ENCODE measurements at places on chromosomes 6 and 20.
A peak's percentile ranks its signal among the peaks of the same experiment; 100 is the strongest.

GRCh38 chr6:12034349-12034748 lies 22.2 kb downstream of the HIVEP1 start:
- peaks cover 35% of the 10 kb centered on the region for H3K4me1 ChIP-seq
- no peak overlapping the region for H3K4me3 ChIP-seq
- no peaks in the 10 kb centered on the region for H3K27me3 ChIP-seq

GRCh38 chr20:40960521-40960956 lies 68.1 kb upstream of the TOP1 start:
- H3K4me3 ChIP-seq = no peak overlapping the region
- peaks cover 9% of the 10 kb centered on the region for H3K4me1 ChIP-seq
- no peak for DNase-seq
- no peak overlapping the region for H3K27ac ChIP-seq
- no peaks in the 10 kb centered on the region for H3K36me3 ChIP-seq
- H3K27me3 ChIP-seq = no peaks in the 10 kb centered on the region

DNA sequence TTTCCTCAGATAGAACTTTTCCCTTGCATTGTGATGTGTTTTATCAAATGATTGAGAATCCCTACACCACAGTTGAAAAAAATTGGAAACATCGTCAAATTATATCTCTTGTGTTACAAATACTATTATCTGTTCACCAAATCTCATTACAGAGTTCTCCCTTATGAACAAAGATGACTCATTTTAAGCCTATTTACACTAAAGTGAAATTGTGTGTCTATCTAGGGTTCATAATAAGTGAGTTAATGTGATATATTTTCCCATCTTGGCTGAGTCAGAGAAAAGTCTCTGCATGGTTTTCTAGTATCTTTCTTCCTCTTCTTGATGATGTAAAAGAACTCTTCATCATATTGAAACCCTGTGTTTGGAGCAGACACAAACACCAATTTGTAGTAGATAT lies 1263.3 kb upstream of the EYS start:
- H3K4me3 ChIP-seq = no peak overlapping the region
- no peaks in the 10 kb centered on the region for H3K27me3 ChIP-seq
- H3K36me3 ChIP-seq = no peaks in the 10 kb centered on the region
- no peaks in the 10 kb centered on the region for H3K4me1 ChIP-seq

DNA sequence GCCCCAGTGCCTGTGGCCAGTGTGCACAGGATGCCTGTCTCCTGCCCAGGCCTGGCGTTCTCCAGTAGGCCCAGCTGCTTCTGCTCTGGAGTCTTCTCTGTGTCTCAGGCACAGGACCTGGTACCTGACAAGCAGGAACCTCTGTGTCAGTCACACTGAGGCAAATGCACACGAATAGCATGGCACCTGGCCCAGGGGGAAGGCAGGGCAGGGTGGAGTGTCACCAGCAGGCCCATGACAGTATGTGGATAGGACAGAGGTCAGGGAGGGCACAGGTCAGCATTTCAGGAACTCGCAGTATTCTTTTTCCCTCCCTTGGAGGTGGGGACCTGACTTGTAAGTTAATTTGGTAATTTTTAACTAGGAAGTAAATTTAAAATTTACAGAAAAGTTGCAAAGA lies 5.6 kb downstream of the PSMG4 start:
- H3K27me3 ChIP-seq = no peaks in the 10 kb centered on the region
- no peak overlapping the region for H3K27ac ChIP-seq
- peaks cover 40% of the 10 kb centered on the region for H3K4me1 ChIP-seq
- H3K4me3 ChIP-seq = no peak overlapping the region
- DNase-seq = no peak
- peaks cover 8% of the 10 kb centered on the region for H3K36me3 ChIP-seq

GRCh38 chr20:59232618-59233017 lies 67.8 kb upstream of the EDN3 start:
- no peak overlapping the region for H3K27ac ChIP-seq
- DNase-seq = no peak
- no peaks in the 10 kb centered on the region for H3K27me3 ChIP-seq
- H3K4me3 ChIP-seq = no peak overlapping the region

DNA sequence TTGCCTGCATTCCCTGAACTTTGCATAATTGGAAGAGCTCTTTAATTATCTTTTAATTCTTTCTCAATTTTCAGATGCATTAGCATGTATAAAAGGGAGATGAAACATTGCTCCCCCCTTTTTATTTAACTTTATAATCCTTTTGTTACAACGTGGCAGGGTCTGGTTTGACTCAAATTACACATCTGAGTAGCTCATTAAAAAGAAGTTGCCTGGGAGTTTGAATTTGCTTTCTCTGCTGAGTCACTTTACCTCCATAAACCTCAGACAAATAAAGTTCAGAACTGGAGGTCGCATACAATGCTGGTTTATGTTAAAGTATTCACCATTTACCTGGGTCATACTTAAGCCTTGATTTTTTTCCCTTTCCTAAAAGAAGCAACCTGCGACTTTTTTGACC lies 495.2 kb downstream of the PREX1 start:
- H3K36me3 ChIP-seq = no peaks in the 10 kb centered on the region
- no peak for DNase-seq

- no peaks in the 10 kb centered on the region for H3K27me3 ChIP-seq
- no peaks in the 10 kb centered on the region for H3K36me3 ChIP-seq
- H3K4me1 ChIP-seq = no peaks in the 10 kb centered on the region
- no peak for DNase-seq
- no peak overlapping the region for H3K27ac ChIP-seq
Observed at GRCh38 chr6:2739335-2739734, 11.4 kb downstream of the MYLK4 start.

DNA sequence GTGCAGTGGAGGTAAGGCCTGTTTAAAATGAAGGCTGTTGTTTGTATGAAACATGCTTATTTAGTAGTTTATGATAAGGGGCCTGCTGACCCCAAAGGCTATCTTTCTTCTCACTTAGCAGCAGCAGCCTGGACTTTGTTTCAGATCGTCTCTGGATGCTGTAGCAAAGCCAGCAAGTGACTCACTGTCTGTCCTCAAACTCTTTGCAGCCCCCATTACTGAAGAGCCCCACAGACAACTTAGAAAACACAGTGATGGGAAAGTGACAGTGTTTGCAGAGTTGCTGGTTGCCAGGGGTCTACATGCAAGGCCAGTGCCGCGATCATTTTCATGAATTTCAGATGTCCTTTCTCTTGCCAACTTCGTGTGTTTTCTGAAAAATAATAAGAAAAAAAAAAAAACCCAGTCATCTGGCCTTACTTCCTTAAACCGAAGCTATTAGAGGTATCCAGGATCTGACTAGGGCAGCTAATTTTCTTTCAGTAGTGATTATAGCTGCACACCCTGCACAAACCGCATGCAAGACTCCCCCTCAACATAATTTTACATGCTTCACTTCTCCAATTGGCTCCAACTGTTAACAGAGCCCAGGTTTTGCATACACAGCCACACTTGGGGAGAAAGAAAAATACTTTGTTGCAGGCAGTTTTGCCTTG lies 11.6 kb upstream of the F13A1 start:
- H3K4me1 ChIP-seq = no peaks in the 10 kb centered on the region
- H3K27me3 ChIP-seq = peaks cover 3% of the 10 kb centered on the region
- H3K4me3 ChIP-seq = no peak overlapping the region
- DNase-seq = no peak
- no peaks in the 10 kb centered on the region for H3K36me3 ChIP-seq
- no peak overlapping the region for H3K27ac ChIP-seq

- no peak overlapping the region for H3K4me3 ChIP-seq
- no peaks in the 10 kb centered on the region for H3K36me3 ChIP-seq
- H3K27me3 ChIP-seq = no peaks in the 10 kb centered on the region
Observed at GRCh38 chr6:7701212-7701834, 24.6 kb upstream of the BMP6 start.

DNA sequence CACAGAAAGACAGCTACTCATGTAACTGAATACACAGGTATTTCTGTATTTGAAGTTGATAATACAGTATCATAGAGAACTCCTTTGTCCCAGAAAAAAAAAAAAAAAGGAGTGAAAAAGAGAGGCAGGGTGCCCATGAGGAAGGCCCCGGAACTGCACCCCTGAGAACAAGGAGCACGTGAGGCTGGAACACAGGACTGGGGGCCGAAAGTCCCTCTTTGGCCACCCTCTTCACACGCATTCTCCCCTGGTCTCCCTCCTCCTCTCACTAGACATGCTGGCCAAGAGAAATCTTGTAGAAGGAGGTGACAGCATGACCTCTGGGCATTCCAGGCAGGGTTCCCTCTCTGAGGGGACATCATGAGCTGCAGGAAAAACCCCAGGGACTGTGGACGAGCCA lies 62.7 kb upstream of the TRAF3IP2 start:
- H3K27me3 ChIP-seq = no peaks in the 10 kb centered on the region
- no peak for DNase-seq
- peaks cover 31% of the 10 kb centered on the region for H3K36me3 ChIP-seq

DNA sequence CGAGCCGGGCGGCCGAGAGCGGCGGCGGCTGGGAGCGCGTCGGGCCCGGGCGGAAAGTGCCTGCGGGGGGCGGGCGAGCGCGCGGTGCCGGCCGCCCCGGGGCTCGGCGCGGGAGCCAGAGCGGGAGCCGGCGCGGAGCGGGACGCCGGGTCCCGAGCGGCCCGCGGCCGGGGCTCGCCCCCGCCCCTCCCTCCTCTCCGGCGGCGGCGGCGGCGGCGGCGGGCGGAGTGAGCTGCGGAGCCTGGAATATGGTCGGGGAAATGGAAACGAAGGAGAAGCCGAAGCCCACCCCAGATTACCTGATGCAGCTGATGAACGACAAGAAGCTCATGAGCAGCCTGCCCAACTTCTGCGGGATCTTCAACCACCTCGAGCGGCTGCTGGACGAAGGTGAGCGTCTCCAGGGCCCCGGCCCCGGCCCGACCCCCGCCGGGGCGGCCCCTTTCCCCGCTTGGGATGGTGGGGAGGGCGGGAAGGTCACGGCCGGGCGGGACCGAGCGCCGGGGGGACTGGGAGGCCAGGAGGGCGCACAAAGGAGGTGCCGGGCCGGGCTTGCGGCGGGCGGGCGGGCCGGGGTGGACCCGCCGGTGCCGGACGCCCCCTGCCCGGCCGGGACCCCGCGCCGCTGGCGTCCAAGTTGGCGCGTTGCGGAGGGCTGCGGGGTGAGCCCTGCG lies 565 bp downstream of the QKI start:
- no peaks in the 10 kb centered on the region for H3K36me3 ChIP-seq
- H3K27me3 ChIP-seq = no peaks in the 10 kb centered on the region
- H3K4me1 ChIP-seq = peaks cover 41% of the 10 kb centered on the region
- H3K4me3 ChIP-seq = peak overlapping the region; percentile 100

GRCh38 chr6:52305411-52305810 lies 20.9 kb upstream of the MCM3 start:
- H3K4me3 ChIP-seq = no peak overlapping the region
- DNase-seq = no peak
- no peaks in the 10 kb centered on the region for H3K4me1 ChIP-seq
- H3K36me3 ChIP-seq = no peaks in the 10 kb centered on the region

DNA sequence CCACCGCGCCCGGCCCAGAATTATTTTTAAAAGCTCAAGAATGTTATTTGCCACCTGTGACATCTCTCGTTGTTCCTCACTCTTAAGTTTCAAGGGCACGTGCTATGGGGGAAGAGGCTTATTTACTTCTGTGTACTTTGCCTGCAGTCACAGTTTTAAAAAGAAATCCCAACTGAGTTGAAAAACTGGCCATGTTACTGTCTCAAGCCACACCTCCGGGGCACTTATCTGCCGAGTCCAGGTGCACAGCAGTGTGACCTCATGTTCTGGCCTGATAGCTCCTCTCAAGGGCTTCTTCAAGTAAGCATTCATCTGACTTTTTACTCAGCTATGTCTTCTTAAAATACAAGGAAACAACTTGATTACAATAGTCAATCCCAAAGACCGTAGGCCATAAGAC lies 34.5 kb downstream of the SHLD1 start:
- no peaks in the 10 kb centered on the region for H3K27me3 ChIP-seq
- no peaks in the 10 kb centered on the region for H3K4me1 ChIP-seq
- peaks cover 7% of the 10 kb centered on the region for H3K36me3 ChIP-seq

- no peaks in the 10 kb centered on the region for H3K4me1 ChIP-seq
- no peaks in the 10 kb centered on the region for H3K27me3 ChIP-seq
- H3K36me3 ChIP-seq = no peaks in the 10 kb centered on the region
- no peak for DNase-seq
- no peak overlapping the region for H3K27ac ChIP-seq
- H3K4me3 ChIP-seq = no peak overlapping the region
Observed at GRCh38 chr6:40894962-40895799, 143.8 kb downstream of the UNC5CL start.

GRCh38 chr6:19153981-19154295 lies 683.2 kb upstream of the ID4 start:
- H3K4me1 ChIP-seq = no peaks in the 10 kb centered on the region
- H3K36me3 ChIP-seq = no peaks in the 10 kb centered on the region
- no peak for DNase-seq
- peak overlapping the region; percentile 77 for H3K27ac ChIP-seq
- H3K27me3 ChIP-seq = no peaks in the 10 kb centered on the region
- H3K4me3 ChIP-seq = no peak overlapping the region

DNA sequence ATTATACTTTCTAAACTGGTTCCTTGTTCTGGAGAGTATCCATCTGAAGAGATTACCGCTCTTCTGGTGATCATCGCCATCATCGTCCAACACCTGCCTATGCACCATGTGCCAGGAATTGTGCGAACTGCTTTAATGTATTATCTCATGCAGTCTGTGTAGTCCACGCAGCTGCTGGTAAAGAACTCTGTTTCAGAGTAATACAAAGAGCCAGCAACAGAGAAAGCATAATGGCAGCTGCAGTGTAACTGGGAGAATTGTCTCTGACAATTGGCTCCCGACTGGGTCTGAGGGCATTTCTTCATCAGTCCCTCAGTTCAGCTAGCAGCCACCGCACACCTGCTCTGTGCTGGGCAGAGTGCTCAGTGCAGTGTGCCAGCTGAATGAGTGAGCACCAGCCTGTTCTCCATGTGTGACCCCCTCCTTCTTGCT lies 383.4 kb downstream of the GRIK2 start:
- H3K27me3 ChIP-seq = no peaks in the 10 kb centered on the region
- no peak overlapping the region for H3K27ac ChIP-seq
- DNase-seq = no peak
- H3K36me3 ChIP-seq = no peaks in the 10 kb centered on the region
- H3K4me3 ChIP-seq = no peak overlapping the region

GRCh38 chr6:115634887-115635286 lies 425.8 kb downstream of the FRK start:
- no peaks in the 10 kb centered on the region for H3K36me3 ChIP-seq
- no peaks in the 10 kb centered on the region for H3K27me3 ChIP-seq
- H3K27ac ChIP-seq = no peak overlapping the region
- no peak for DNase-seq
- H3K4me3 ChIP-seq = no peak overlapping the region

DNA sequence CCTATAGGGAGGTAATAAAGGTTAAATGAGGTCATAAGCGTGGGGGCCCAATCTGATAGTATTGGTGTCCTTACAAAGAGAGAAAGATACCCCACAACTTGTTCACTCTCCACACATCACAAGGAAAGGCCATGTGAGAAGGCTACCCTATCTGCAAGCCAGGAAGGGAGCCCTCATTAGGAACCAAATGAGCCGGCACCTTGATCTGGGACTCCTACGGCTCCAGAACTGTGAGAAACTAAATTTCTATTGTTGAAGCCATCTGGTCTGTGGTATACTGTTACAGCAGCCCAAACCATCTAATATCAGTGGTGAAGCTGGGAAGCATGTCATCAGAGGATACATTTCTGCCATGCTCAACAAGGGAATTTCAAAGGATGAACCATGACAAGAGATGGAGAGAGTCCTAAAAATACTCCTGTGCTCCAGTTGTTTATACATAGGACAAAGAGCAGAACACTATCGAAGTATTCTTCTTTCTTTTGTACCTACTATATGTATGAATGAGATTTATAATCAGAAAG lies 10.4 kb downstream of the COX7A2 start:
- DNase-seq = no peak
- H3K27me3 ChIP-seq = no peaks in the 10 kb centered on the region
- no peak overlapping the region for H3K27ac ChIP-seq
- H3K4me3 ChIP-seq = no peak overlapping the region
- peaks cover 5% of the 10 kb centered on the region for H3K4me1 ChIP-seq

Data from esophagus squamous epithelium (tissue), 5 donors.